Left ventricle myocardium superior (tissue), 1 donor: ENCODE measurements at places on chromosomes 12 and 14. TPM values are rescaled to one million over a fixed set of nuclear protein-coding genes. Genes with fewer than 3 reads are reported as not detected.

Gene SPIC
- not detected for total RNA-seq

Gene GLIPR1L1
- not detected for total RNA-seq

DNA sequence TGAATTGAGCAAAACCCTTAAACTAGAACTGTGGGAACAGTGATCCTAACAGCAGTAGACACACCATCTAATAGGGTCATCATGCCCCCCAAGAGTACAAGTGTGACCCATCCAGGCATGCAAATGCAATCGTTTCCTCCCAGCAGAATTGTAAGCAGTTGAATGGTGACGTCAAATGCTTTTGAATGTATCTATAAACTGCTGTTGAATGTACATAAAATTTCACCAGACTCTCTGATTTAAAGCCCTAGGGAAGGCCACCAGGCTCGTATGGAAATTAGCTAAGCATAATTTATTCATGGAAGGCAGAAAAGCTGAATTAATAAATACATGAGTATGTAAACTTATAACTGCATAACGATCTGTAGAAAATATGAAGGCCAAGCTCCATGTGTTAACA lies 482.9 kb downstream of the EGLN3 start:
- no peak for DNase-seq

DNA sequence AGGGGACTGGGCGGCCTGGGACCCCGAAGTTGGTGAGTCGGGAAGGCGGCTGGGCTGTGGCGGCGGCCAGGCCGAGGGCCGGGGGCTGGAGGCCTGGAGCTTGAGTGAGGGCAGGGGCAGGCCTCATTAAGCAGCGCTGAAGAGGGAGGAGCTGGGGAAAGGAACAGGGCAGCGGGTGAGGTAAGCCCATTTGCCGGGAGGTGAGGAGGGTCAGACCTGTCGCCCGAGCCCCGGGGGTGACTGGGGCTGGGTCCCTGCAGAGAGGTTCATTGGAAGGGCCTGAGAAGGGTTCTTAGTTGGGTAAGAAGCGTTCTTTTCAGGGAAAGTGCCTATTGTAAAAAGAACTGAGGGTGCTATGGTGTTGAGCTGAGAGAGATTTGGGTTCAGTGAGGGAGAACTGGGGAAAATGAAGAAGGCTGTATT lies 441 bp downstream of the RAB5B start:
- DNase-seq = no peak

Gene CRIP2
- 1,036 TPM for total RNA-seq

- DNase-seq = no peak
These were observed 29.5 kb upstream of the C12orf76 start for GRCh38 chr12:110077800-110078199.

- no peak for DNase-seq
These were observed 18.9 kb downstream of the LEMD3 start for GRCh38 chr12:65188179-65188701.

GRCh38 chr12:20063116-20063515 lies 305.2 kb upstream of the PDE3A start:
- DNase-seq = no peak

Gene ALDH1L2
- 2.5 TPM for total RNA-seq

GRCh38 chr12:1862973-1863372 lies 42.6 kb downstream of the LRTM2 start:
- DNase-seq = no peak

Gene FGF6
- not detected for total RNA-seq

DNA sequence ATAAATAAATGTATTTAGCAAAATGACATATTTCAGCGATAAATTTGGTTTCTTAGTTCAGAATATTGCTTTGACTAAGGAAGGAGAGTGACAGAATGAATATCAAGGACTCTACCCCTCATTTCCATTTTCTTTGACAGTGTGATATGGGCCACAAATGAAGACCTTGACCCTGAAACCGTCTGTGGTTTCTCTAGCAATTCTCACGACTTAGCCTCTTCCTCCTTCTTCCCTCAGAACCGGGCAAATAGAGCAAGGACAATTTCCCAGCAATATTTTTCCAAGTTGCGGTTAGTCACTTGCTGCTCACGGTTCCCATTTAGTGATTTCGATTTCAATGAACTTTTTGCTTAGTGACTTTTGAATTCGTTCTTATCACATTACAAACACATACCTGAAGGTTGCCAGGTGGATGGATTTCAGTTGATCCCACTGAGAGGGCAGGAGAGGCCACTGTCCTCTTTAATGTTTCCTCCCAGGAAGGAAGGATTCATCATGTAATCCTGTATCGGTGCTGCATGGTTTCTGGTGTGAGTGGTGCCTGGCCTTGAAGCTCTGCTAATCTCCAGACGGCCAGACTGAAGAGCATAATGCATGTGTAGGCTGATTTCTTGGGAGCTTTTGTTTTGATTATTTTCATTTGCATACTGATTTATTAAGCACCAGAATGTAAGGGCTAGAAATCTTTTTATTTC lies 77.6 kb downstream of the CHST11 start:
- no peak for DNase-seq

DNA sequence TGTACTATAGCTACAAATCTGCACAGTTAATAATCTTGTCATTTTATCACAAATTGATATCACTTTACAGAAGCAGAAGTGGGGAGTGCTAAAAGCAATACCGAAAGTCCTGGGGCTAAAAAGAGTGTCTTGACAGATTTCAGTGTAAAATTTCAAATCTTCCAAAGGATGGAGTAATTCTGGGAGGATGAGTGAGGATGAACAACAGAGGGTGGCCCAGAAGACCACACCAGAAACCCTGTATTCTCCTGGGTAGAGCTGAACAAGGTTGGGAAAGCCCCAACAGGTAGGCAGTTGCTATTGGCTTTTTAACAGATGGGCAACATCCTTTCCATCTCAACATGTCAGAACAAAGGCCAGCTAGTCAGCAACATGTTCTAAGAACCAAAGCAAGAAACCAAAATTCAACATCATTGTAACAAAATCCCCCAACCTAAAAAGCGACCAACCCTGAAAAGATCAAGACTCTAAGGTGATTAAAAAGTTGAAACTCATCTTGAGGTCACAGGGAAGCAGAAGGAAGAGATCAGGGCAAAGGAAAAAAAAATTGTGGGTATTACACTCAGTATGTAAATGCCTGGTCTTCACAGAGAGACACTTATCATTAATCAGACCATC lies 38.8 kb downstream of the CBX5 start:
- DNase-seq = no peak

DNA sequence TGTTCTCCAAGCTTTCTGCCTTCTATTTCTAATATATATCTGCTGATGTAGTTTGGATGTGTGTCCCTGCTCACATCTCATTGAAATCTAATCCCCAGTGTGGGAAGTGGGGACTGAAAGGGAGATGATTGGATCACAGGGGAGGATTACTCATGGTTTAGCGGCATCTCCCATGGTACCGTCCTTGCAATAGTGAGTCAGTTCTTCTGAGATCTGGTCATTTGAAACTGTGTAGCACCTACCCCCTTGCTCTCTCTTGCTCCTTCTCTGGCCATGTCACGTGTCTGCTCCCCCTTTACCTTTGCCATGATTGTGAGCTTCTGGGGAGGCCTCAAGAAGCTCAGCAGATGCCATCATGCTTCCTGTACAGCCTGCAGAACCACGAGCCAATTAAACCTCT lies 26.2 kb upstream of the ALX1 start:
- DNase-seq = no peak

- DNase-seq = no peak
These were observed 9.7 kb upstream of the PCK2 start for GRCh38 chr14:24084440-24084839.

DNA sequence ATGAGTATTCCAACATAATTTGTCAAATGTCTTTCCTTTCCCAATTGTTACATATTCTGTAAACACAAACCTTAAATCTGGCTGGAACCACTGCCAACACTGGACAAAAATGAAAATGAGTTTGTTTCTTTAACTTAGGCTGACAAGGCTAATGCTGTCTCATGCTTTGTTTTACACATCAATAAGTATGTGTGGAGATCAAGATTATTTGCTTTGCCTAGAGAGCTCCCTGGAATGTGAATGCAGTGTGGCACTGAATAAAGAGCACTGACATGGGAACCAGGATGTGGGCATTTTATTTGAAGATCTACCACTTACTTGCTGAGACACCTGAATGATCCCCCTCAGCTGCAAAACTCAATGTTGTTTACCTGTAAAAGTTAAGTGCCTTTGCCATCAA lies 61.7 kb downstream of the RALGAPA1 start:
- DNase-seq = no peak

- DNase-seq = no peak
These were observed 38.1 kb downstream of the ESRRB start for GRCh38 chr14:76413962-76414600.

GRCh38 chr14:99241325-99242010 lies 30.5 kb downstream of the BCL11B start:
- DNase-seq = no peak

DNA sequence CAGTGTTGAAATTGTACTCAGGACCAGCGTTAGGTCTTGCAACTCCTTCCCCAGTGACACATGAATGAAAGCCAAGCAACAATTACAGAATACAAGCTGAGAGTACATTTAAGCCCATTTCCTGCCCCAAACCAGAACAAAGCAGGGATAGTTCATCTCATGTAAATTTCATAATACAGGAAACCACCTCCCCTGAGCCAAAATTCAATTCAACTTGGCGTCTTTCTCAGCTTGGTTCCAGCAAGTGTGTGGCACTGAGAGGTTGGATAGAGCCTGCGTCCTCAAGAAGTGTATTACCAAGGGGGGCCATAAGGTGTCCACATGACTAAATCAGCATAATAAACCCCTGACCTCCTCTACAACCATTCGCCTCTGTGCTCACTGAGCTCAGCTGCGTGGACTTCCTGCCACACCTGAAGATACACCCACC lies 278.9 kb upstream of the CRY1 start:
- no peak for DNase-seq

DNA sequence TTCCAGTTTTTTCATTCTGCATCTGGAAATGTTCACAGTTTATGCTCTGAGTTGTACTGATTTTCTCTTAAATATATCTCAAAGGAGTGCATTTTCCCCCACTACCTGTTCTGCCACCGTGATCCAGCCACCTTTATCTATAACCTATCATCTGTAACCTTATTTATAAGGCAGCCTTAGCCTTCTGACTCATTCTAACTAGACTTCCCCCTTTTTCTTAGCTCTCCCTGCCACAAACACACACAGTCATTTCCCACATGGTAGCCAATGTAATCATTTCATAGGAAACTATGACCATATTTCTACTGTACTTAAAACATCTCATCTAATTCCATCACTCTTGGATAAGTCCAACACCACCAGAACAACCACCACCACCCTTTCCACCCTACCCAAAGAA lies 10.8 kb upstream of the GYS2 start:
- DNase-seq = no peak

Gene NIN
- total RNA-seq = 21.3 TPM

Gene BATF
- 0.74 TPM for total RNA-seq

Gene B4GALNT3
- total RNA-seq = 49.6 TPM

GRCh38 chr12:127664901-127665300 lies 602.1 kb upstream of the TMEM132C start:
- DNase-seq = no peak

- DNase-seq = no peak
These were observed at the start of gene KRT6C for GRCh38 chr12:52473768-52474167. Gene KRT6C (minus strand): TSS chr12:52473805. CDS start chr12:52473737, 68 bp downstream.

DNA sequence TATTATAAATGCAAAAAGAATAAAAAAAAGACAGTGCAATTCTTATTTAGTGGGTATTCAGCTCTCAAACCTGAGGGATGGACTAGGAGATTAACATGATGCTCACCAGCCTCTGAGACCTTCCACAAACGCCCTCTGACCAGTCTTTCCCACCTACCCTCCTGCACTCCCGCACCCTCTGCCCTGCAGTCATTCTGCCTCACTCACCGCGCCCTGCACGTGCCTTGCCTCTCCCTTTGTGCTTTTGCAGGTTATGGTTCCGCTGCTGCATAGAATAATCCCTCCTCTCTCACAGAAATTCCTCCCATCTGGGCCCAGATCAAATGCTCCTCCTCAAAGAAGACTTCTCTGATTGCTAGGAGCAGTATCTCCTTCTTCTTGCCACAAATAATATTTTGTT lies 28.5 kb upstream of the TMCC3 start:
- no peak for DNase-seq
